ELF-1 (cell line): ENCODE measurements at places on chromosomes 16 and 17.

- DNase-seq, result no peak
Observed at GRCh38 chr16:23464196-23464595, 11.2 kb upstream of the COG7 start.

GRCh38 chr17:50477976-50478375 lies 684 bp upstream of the RSAD1 start:
- DNase-seq, result no peak

DNA sequence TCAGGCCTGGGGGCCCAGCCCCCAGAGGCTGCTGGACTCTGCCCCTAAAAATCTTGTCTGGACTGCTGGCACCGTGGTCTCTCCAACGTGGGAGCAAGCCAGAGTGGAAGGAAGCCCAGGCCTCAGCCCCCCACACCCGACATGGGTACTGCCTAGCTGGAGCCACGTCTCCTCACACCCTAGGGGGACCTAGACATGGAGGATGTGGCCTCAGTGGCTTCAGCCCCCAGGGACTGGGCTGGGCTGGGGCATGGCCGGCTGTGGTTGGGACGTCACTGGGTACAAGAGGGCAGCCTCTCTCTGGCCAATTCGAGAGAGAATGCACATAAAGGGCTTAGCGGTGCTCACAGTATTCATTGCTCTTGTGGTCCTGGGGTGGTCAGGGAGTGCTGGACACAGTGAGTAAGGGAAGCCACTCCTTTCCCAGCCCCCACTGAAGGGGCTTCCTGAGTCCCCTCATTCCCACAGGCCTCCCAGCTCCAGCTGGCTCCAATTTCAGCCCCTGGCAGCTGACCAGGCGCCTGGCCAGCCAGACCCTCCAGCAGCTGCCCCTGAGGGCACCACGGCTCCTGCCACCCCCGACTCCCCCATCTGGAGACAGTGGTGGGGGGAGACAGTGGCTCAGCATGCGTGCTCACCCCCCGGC lies 1.1 kb downstream of the CDH15 start:
- DNase-seq, result no peak

DNA sequence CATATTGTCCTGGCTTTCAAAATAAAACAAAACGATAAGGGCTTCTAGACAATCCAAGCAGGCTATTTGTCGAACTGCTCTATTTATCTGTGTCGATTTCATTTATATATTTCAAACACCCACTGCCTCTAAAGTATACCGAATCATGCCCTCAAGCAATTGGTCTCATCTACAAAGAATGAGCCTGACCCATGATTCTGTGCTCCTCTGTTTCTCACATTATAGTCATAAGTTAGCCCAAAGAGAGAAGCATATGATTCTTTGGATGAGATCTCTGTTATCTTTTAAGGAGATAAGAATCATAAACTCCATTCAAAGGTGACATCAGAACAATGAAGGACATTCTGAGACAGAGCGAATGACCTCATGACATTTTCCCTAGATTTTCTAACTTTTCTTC lies 191.1 kb downstream of the MAP2K6 start:
- no peak for DNase-seq

- DNase-seq, result no peak
Observed at GRCh38 chr17:37322826-37323561, 52.8 kb upstream of the C17orf78 start.

DNA sequence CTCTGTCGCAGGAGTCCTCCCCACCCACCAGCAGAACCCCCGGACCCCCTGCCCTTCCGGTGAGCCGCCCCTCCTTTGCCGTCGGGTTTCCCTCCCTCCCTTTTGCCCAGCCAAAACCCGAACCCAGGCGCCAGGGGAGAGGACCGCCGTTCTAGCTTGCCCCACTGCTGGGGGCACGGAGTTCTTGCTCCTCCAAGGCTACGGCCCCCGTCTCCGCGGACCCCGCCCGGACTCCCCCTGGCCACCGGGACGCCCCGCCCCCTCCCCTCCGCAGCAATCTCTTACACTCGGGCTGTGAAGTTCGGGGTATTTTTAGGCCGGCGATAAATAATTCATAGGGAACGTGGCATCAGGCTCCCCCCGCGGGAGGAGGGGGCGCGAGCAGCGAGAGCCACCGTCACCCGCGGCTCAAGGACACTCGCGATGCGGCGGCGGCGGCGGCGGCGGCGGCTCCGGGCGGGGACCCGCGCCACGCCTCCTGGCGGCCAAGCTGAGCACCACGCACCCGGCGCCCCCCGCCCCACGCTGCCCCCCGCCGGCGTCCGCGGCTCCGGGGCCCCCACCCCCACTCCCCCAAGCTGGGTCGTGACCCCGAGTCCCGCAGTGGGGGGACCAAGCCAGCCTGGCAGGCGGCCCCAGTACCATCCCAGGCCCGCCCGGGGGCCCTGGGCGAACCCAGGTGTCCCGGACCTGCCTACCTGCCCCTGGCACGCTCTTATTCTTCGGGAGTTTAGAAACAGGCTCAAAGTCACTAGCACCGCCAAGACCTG lies at the start of gene GRIN2C:
Gene GRIN2C (minus strand): TSS at position 427 of the 770 bp plus-strand sequence. CDS start 4,793 bp downstream, outside the sequence.
- DNase-seq, result no peak

DNA sequence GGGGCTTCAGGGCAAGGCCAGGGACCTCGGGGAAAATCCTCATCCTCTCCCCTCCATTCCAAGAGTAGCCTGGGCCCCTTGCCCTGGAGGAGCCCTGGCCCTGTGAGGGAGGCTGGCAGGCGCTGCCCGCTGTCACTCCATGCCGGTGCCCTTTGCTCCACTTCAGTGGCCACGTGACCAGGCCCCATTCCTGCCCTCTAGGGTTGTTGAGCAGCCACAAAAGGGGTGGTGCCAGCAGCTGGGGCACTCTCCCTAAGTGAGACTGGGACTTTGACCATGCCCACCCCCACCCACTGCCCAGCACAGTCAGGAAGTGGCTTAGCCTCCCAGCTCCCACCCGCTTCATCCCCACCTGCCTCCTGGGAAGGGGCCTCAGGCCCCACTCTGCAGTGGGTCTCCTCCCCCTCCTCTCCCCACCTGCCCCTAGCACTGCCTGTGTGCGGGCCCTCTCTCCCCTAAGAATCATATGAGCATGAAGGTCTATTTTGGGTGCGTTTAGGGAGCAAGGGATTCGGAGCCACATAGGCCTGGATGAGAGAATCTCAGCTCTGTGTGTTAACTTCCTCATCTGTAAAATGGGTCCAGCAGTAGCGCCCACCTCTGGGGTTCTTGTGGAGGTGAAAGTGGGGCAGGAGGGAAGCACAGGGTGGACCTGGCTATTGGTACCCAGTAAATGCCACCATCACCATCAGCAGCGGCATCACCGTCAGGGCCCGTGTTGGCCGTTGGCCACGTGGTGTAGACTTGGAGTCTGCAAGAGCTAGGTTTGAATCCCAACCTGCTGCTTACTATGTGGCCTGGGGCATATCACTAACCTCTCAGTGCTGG lies 7.2 kb downstream of the PDK2 start:
- DNase-seq, result no peak

GRCh38 chr17:37103231-37103630 lies 154.5 kb downstream of the AATF start:
- DNase-seq, result no peak

GRCh38 chr17:68461122-68461539 lies 3.8 kb upstream of the WIPI1 start:
- DNase-seq, result no peak

- DNase-seq, result no peak
Observed at GRCh38 chr17:218432-219110, 37.1 kb upstream of the DOC2B start.

- DNase-seq, result peak; percentile 73
Observed at GRCh38 chr17:49496183-49496866, 1.2 kb downstream of the NGFR start.

DNA sequence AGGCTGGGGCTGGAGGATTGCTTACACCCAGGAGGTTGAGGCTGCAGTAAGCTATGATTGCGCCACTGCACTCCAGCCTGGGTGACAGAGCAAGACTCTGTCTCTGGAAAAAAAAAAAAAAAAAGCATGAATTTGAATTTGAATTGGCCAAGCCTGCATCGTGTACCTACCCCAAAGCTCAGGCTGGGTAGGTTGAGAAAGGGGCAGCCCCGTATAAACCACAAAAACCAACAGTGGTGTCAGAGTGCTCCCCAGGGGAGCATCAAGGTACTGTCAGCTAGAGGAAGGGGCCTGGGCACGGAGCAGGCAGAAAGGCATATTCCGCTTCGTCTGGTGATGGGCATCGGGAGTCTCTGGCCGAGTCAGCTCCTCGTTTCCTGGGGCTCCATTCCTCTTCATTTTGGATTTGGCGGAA lies 40.9 kb downstream of the RAP1GAP2 start:
- no peak for DNase-seq

DNA sequence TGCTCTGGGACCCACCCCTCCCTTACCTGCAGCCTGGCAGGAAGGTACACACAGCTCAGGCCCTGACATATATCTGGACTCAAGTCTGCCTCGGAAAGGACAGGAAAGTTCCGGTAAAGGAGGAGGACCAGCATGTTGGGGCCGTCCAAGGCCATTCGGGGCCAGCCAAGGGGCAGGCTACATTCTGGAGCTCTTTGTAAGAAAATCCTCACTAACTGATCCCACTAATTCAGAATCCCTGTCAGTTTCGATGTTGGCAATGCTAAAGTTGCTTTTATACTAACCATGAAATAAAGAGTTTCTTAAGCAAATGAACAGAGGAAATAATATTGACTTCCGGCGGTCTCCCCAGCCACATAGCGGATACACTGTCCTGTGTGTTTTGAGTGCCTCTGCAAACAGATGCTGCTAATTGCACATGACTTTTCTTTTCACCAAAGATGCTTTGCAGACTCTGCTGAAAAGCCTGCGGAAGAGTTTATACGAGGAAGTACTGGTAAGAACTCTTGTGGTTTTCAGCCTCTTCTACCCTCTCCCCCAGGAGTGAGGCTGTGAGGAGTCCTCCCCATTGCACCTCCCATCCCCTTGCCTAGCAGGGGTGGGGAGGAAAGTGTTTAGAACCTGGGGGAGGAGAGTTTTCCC lies 54.8 kb downstream of the PLXDC1 start:
- DNase-seq, result no peak

GRCh38 chr17:10316801-10317542 lies 55.8 kb downstream of the MYH13 start:
- DNase-seq, result peak; percentile 85

- peak; percentile 66 for DNase-seq
Observed at GRCh38 chr17:927611-928461, 51.7 kb downstream of the NXN start.

- DNase-seq, result no peak
Observed at GRCh38 chr17:16135461-16135860, 79.9 kb downstream of the NCOR1 start.

DNA sequence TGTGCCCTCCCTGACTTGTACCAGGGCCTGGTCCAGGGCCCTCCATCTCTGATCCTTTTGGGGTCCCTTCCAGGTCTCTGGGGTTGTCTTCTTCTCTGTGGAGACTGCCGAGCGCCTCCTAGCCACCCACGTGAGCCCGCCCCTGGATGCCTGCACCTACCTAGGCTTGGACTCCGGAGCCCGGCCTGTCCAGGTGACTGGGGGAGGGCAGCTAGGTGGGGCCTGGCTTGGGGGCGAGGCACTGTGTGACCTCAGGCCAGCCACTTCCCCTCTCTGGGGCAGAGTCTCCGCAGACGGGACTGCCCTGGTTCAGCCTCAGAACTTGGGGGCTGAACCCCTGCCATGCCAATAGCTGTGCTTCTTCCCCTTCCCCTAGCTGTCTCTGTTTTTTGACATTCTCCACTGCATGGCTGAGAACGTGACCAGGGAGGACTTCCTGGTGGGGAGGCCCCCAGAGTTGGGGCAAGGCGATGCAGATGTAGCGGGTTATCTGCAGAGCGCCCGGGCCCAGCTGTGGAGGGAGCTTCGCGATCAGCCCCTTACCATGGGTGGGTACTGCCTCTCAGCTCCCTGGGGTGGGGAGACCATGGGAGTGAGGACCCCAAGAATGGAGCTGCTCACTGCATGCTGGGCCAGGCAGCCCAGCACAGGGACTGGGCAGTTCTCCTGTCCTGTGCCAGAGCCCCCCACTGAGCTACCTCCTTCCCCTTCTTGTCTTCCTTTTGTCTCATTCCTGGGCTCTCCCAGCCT lies 14.6 kb downstream of the FCSK start:
- no peak for DNase-seq

DNA sequence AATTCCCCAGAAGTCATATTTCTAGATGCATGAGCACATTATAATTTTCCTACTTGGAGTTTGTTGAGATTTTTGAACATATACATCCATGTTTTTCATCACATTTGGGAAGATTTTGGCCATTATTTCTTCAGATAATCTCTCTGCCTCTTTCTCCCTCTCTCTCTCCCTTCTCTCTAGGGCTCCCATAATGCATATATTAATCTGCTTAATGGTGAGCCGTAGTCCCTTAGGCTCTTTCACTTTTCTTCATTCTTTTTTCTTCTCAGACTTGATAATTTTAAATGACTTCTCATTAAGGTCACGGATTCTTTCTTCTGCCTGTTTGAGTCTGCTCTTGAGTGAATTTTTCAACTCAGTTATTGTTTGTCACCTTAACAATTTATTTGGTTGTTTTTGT lies 101.5 kb downstream of the IRX3 start:
- DNase-seq, result no peak

DNA sequence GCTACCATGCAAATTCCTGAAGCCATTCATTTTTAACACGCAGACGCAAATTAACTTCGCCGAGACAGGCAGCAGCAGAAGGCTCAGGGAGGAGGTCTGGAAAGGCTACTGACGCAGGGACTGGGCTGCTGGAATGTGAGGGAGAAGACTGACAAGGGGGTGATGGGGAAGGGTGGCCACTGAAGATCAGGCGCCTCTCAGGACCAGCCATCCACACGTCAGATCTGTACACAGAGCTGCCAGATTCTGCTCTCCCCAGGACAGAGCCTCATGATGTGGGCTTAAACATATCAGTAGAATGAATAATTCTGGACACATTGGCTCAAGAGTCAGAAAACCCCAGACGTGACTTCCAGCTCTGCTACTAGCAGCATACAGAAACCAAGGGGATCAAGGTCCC lies 25.6 kb upstream of the CLEC18B start:
- DNase-seq, result no peak

- no peak for DNase-seq
Observed at GRCh38 chr17:54191261-54191660, 368.5 kb downstream of the KIF2B start.

DNA sequence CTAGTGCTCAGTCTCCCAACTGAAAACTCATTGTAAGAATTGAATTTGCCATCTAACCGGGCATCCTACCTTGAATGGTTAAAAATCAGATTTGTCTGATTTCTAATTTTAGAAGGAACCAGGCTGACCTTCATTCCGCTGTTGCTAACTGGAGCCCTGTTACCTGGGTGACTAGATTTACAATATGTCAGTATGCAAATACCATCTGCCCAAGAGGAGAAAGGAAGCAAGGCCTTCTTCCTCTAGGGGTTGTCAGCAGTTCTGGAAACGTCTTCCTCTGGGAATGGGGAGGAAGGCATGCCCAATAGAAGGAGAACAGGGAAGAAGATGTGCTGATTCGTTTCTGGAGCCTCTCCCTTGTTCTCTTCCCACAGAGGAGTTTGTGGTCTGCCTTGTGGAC lies 137.9 kb downstream of the PITPNC1 start:
- DNase-seq, result no peak
